Left lung (tissue), 14 donors: ENCODE measurements at places on chromosomes 16 and 17. TPM values are rescaled to one million over a fixed set of nuclear protein-coding genes. Genes with fewer than 3 reads are reported as not detected.

The GRAP gene
- 5.4 TPM for total RNA-seq

The WNT9B gene
- total RNA-seq, result 0.23 TPM

The ITPRIPL2 gene
- 67.6 TPM for total RNA-seq

- H3K27me3 ChIP-seq, result no peaks in the 10 kb centered on the region
- H3K36me3 ChIP-seq, result peaks cover 74% of the 10 kb centered on the region
- H3K4me3 ChIP-seq, result no peak overlapping the region
- no peak for DNase-seq
These were observed 4.1 kb downstream of the DDX5 start for GRCh38 chr17:64502021-64502420.

- DNase-seq, result no peak
- H3K27me3 ChIP-seq, result no peaks in the 10 kb centered on the region
- no peak overlapping the region for H3K27ac ChIP-seq
- H3K4me1 ChIP-seq, result no peaks in the 10 kb centered on the region
These were observed 12.3 kb downstream of the PLXDC1 start for GRCh38 chr17:39139161-39139511.

- H3K36me3 ChIP-seq, result peaks cover 80% of the 10 kb centered on the region
- H3K4me3 ChIP-seq, result no peak overlapping the region
- no peak for DNase-seq
- H3K27me3 ChIP-seq, result no peaks in the 10 kb centered on the region
These were observed 25.4 kb downstream of the PELP1 start for GRCh38 chr17:4678448-4679026.

GRCh38 chr16:49280105-49280741, 1.4 kb downstream of the CBLN1 start:
- H3K27me3 ChIP-seq, result peaks cover 92% of the 10 kb centered on the region
- H3K36me3 ChIP-seq, result no peaks in the 10 kb centered on the region
- no peak overlapping the region for H3K4me3 ChIP-seq
- DNase-seq, result peak; percentile 76
- H3K4me1 ChIP-seq, result no peaks in the 10 kb centered on the region

DNA sequence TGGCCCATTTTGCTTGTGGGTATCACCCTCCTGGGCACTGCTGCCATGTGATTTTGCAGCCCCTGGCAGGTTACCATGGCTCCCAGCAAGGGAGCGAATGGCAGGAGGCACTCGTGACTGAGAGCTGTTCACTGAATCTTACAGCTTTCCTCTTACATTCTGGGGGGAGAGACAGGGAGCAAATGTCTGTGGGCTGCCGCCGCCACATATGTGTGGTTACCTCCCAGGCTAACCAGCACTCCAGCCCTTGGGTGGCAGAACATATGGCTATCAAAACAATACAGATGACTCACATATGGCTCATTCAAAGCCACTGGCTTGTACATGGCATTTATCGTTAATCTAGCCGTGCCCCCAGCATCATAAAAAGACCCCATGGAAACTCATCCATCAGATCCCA, 19.8 kb downstream of the GTF3C1 start:
- H3K4me1 ChIP-seq, result no peaks in the 10 kb centered on the region
- no peak overlapping the region for H3K27ac ChIP-seq
- DNase-seq, result no peak

- no peak overlapping the region for H3K27ac ChIP-seq
- H3K4me3 ChIP-seq, result no peak overlapping the region
- H3K36me3 ChIP-seq, result no peaks in the 10 kb centered on the region
- no peaks in the 10 kb centered on the region for H3K27me3 ChIP-seq
- no peak for DNase-seq
These were observed 69.9 kb downstream of the IRX5 start for GRCh38 chr16:55000595-55000994.

DNA sequence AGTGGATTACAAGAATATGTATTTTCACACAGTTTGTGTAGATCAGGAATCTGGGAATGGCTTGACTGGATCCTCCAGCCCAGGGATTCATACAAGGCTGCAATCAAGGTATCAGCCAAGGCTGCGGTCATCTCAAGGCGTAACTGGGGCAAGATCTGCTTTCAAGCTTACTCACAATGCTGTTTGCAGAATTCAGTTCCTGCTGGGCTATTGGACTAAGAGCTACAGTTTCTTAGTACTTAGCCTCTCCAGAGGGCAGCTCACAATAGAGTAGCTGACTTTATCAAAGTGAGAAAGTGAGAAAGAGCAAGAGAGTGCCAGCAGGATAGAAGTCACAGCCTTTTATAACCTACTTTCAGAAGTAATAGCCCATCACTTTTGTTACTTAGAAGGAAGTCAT, 211.0 kb downstream of the MAP2K6 start:
- H3K4me3 ChIP-seq, result no peak overlapping the region
- DNase-seq, result no peak
- H3K27ac ChIP-seq, result no peak overlapping the region
- H3K36me3 ChIP-seq, result no peaks in the 10 kb centered on the region
- no peaks in the 10 kb centered on the region for H3K27me3 ChIP-seq

GRCh38 chr16:51181503-51181811, 30.4 kb upstream of the SALL1 start:
- H3K36me3 ChIP-seq, result no peaks in the 10 kb centered on the region
- no peak overlapping the region for H3K4me3 ChIP-seq
- no peak for DNase-seq
- H3K27ac ChIP-seq, result no peak overlapping the region
- H3K4me1 ChIP-seq, result no peaks in the 10 kb centered on the region

DNA sequence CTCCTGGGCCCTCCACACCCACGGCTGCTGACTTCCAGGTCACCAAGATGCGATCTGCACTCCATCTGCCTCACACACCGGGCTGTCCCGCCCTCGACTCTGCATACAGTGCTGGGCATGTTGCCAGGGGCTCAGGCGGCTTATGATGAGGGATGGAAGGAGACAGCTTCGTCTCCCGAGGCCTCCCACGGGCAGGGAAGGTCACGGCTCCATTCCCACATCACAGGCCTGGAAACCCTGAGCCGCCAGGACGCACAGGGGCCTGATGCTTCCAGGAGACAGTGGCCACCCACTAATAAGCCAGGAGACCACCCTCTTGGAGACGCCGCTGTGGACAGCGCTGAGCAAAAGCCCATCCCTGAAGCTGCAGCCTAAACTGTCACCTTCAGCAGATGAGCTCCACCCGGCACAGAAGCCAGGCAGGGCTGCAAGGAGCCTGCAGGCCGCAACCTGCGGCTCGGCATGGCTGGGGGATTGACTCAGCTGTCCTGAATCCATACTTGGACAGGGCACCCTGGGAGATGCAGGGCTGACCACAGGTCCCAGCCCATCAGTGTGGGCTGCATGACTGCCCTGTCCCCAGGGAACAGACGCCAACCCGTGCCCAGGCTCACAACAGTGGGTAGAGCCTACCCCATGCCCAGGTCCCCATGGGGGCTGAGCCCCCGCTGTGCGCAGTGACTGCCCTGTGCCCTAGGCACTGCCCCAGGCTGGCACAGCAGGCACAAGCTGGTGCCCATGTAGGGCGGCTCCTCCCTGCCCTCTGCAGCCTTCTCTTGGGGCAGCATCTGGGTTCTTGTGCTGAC, 34.4 kb downstream of the SLC7A5 start:
- H3K4me3 ChIP-seq, result no peak overlapping the region
- no peak overlapping the region for H3K27ac ChIP-seq
- H3K36me3 ChIP-seq, result peaks cover 95% of the 10 kb centered on the region
- no peaks in the 10 kb centered on the region for H3K27me3 ChIP-seq

DNA sequence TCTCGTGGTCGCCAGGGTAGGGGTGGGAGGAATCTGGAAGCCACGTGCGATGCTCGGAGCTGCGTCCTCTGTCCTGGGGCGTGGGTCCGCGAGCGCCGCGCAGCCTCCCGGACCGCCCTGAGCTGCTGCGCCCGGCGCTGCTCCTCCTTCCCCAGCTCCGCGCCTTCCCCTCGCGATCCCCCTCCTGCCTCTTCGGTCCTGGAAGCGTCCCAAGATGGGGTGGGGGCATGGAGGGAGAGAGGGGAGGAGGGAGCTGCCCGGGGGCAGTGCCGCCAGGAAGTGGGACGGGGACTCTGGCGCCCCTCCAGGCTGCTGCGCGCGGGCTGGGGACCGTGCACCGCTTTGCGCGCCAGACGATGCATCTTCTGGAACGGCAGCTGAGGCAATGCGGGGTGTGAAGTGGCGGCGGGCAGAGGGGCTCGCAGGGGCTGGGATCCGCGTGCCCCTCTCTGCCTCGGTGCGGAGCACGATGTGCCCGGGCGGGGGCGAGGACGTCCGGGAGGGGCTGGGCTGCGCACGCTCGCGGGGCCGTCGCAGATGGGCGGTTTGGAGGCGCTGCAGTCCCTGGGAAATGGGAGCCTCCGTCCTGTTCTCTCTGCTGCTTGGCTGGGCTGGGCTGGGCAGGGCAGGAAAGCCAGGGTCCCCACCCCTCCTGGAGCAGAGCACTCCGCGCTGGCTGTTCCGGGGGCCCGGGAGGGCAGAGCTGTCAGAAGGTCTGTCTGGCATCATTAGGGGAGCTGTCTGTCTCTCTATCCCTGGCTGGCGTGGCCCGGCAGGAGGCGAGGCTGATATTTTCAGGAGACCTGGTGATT, 388.0 kb downstream of the SEC14L1 start:
- no peak overlapping the region for H3K27ac ChIP-seq
- no peak overlapping the region for H3K4me3 ChIP-seq
- peaks cover 43% of the 10 kb centered on the region for H3K27me3 ChIP-seq
- H3K36me3 ChIP-seq, result no peaks in the 10 kb centered on the region
- peak; percentile 82 for DNase-seq
- peaks cover 8% of the 10 kb centered on the region for H3K4me1 ChIP-seq

DNA sequence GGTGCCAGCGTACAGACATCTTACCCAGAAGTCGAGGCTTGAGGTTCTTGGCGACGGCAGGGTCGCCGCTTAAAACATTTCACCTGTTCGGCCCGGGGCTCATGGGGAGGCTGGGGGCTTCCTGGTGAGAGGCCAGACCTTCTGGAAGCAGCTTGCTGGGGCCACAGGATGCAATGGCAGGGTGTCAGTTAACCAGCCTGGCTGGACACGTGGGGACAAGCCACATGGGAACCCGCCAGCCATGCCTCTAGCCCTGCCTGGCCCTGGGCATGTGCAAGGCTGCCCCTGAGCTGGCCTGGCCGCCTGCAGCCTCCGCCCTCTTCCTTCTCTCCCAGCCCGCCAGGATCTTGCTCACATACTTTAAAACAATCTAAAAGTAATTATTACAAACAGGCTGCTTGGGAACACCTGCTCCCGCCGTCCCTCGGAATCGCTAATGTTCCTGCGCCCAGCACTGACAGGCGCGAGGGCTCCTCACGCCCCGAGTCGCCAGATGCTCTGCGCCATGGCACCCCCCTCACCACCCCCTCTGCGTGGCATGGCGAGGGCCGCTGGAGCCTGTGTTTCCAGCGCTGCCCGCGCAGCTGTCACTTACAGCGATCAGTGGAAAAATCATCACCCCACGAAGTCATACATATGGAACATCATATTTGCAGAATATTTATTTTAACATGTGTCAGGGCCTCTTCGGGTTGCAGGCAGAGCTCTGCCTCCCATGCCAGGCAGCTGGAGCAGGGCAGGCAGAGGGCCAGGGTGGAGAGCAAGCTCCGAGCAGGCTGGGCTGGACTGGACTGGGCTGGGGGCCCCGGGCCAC, 188.7 kb upstream of the GSE1 start:
- H3K27me3 ChIP-seq, result no peaks in the 10 kb centered on the region
- DNase-seq, result peak; percentile 31
- no peaks in the 10 kb centered on the region for H3K36me3 ChIP-seq

- H3K4me3 ChIP-seq, result no peak overlapping the region
- no peak for DNase-seq
- H3K27ac ChIP-seq, result no peak overlapping the region
- H3K4me1 ChIP-seq, result no peaks in the 10 kb centered on the region
These were observed 193.8 kb upstream of the CACNG3 start for GRCh38 chr16:24062270-24062817.

- no peak overlapping the region for H3K27ac ChIP-seq
- no peak for DNase-seq
- H3K36me3 ChIP-seq, result no peaks in the 10 kb centered on the region
- peaks cover 6% of the 10 kb centered on the region for H3K27me3 ChIP-seq
- H3K4me1 ChIP-seq, result peaks cover 11% of the 10 kb centered on the region
- H3K4me3 ChIP-seq, result no peak overlapping the region
These were observed 3.1 kb upstream of the WFIKKN1 start for GRCh38 chr16:627454-628239.

- H3K4me3 ChIP-seq, result no peak overlapping the region
- H3K27me3 ChIP-seq, result no peaks in the 10 kb centered on the region
- no peak for DNase-seq
- no peaks in the 10 kb centered on the region for H3K36me3 ChIP-seq
- peaks cover 4% of the 10 kb centered on the region for H3K4me1 ChIP-seq
- H3K27ac ChIP-seq, result no peak overlapping the region
These were observed 1.9 kb downstream of the SLC39A11 start for GRCh38 chr17:73090396-73091202.

DNA sequence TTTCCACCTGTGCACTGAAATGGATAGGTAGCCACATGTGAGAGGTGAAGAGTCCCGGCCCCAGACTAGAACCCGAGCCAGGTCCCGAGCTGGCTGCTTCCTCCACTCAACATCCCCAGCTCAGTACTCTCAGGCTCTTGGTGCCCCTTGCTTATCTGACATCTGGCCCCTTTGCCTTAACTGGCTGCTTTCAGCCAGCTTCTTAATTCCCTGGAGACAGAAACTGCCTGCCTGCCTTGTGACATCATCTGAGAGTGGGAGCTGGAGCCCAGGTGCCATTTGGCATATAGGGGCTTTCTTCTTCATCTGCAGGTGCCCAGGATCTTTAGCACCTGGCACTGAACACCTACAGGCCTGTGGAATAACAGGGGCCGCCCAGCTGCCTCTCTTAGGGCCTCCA, 8.9 kb downstream of the CHAD start:
- H3K27ac ChIP-seq, result no peak overlapping the region
- no peaks in the 10 kb centered on the region for H3K4me1 ChIP-seq
- no peak for DNase-seq
- no peaks in the 10 kb centered on the region for H3K27me3 ChIP-seq
- H3K4me3 ChIP-seq, result no peak overlapping the region
- no peaks in the 10 kb centered on the region for H3K36me3 ChIP-seq

DNA sequence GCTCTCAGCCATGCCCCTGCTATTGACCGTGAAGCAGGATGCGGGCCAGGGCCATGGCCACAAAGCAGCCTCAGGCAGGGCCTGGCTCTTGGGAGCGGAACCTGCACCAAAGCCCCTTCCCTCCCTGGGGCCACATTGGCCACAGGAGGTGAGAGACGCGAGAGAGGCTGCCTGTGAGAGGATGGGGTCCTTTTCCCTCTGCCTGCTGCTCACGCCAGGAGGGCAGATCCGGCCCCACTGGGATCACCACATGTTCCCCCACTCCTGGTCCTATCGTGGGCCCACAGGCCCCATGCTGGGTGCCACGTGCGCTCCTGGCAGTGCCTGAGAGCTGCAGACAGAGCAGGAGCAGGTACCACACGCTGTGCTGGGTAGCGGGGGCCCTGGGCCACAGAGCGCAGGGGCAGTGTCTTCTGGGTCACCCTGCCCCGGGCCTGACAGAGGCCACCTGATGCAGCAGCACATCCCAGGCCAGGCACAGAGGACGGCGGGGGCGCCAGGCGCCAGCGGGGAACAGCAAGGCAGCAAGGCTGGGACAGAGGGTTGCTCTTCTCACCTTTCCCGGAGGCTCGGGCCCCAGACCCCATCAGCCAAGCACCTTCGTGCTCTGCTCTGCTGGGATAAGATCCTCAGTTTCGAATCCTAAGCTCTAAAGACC, 9.2 kb upstream of the NUDT16L1 start:
- no peak overlapping the region for H3K4me3 ChIP-seq
- no peak overlapping the region for H3K27ac ChIP-seq
- H3K27me3 ChIP-seq, result no peaks in the 10 kb centered on the region

GRCh38 chr16:85402910-85403692, 210.0 kb upstream of the GSE1 start:
- no peaks in the 10 kb centered on the region for H3K4me1 ChIP-seq
- no peak overlapping the region for H3K27ac ChIP-seq
- no peaks in the 10 kb centered on the region for H3K36me3 ChIP-seq
- DNase-seq, result no peak

GRCh38 chr17:72853440-72854415, 238.8 kb downstream of the SLC39A11 start:
- H3K36me3 ChIP-seq, result peaks cover 10% of the 10 kb centered on the region
- no peaks in the 10 kb centered on the region for H3K27me3 ChIP-seq
- DNase-seq, result no peak
- H3K27ac ChIP-seq, result no peak overlapping the region
